ENCODE measurements at places on chromosomes 5 and 9.

GRCh38 chr5:67308988-67309688 is 112.5 kb upstream of the CD180 start:
- DNase-seq: no peak

GRCh38 chr5:78221964-78222451 is 72.5 kb downstream of the AP3B1 start:
- no peak for DNase-seq

GRCh38 chr9:122281368-122281767 is 16.7 kb downstream of the MRRF start:
- no peak for DNase-seq

DNA sequence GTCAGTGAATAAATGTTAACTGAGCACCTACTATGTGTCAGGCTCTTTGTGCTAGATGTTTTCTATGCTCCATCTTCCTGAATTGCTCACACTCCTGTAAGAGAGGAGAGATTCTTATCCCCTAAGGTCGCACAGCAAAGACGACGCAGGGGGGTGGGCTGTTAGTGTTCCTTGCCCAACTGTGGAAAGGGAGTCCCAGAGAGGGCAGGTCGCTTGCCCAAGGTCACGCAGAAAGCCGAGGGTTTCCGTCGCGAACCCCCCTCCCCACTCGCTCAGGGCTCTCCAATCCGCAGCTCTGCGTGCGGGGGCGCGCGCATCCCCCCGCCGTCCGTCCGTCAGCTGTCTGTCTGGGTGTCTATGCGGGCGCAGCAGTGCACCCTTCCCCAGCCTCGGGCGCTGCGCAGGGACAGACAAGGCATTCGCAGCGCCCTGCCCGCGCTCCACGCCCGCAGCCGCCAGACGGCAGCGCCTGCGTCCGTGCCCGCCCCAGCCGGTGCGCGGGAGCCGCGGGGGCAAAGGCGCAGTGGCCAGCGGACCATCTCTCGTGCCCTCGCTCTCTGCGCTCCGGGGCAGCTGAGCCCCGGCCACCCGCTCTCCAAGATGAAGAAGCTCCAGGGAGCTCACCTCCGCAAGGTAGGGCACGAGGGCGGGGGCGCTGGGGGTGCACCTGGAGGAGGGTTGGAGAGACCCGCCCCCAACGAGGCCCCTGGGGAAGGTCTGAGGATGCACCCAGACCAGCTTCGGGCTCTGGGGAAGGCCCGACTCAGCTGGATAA is at the start of gene SLC6A7:
Gene SLC6A7, plus strand, starts transcription at position 335 of the 775 bp plus-strand sequence. Its CDS starts 266 bp downstream, at position 601.
- no peak for DNase-seq

GRCh38 chr5:137822158-137822764 is 45.4 kb upstream of the MYOT start:
- DNase-seq: no peak

DNA sequence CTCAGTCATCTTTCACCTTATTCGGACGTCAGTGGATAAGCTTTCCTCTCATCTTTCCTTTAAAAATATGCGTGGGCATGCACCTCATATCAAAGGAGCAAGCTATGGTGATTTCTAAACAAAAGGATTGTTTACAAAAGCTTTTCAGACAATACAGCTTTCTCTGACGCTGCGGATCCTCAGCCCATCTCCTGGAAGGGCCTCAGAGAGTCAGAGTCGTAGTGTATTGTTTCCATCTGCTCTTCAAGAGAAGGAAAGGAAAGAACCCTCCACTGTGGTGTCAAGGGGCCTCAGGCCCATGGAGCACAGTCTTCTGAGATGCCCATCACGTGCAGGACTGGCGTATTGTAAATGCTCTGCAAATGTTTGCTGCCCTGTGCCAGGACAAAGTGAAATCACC is 163.4 kb upstream of the MAP1B start:
- DNase-seq: no peak

- DNase-seq: no peak
Observed at GRCh38 chr5:132050661-132051552, 9.5 kb upstream of the IL3 start.

GRCh38 chr5:32384621-32385020 is 59.9 kb downstream of the ZFR start:
- DNase-seq: no peak

- DNase-seq: peak; percentile 11
Observed at GRCh38 chr5:59036274-59036961, 453.5 kb downstream of the RAB3C start.

- DNase-seq: no peak
Observed at GRCh38 chr5:81212211-81212751, 20.8 kb upstream of the CKMT2 start.

DNA sequence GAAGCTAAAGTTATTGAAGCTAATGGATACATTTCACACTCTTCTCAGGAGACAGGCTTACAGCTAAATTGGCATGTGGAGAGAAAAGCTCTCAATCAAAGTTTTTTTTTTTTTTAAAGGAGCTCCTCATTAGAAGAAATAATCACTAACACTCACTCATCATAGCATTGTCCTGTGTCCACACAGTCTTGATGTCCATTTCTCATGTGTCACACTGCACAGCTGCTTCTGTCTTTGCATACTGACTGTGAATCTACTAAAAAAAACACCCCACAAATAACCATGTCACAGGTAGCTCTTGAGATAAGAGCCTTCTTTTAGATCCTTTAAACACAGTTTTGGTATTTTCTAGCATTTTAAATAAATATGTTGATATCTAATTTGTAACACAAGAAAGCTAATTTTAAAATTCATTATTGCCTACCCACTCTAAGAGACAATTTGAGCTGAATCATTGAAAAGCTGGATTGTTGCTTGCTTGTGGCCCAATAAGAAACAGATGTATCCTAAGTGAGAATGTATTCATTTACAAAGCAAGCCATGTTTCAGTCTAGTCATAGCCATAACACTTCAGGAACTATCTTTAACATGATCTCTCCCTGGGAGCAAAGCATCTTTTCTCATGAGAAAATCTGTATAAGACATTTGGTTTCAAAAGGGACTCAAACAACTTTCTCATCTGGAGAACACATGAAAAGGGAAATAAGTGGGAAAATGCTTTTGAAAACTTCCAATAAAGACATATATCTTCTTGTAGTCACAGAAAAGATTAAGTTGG is 48.1 kb upstream of the PCSK1 start:
- DNase-seq: no peak

- no peak for DNase-seq
Observed at GRCh38 chr9:129750013-129750638, 2.7 kb downstream of the PTGES start.

GRCh38 chr5:40551496-40552491 is 127.9 kb upstream of the PTGER4 start:
- no peak for DNase-seq

DNA sequence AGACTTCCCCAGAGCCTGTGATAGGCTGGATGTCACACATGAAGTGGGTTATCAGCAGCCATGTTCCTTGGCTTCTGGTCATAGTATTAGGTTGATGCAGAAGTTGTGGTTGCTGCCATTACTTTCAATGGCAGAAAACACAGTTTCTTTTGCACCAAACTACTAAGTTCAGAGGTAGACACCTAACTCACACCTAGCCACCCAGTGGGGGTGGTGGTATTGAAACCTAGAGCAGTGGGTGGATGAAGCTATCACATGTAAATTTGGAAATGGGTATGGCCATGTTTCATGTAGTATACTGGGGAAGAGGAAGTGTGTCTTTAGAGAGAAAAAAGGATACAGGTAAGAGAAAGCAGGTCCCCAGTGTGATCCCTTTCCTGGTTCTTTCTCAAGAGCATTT is 347.9 kb upstream of the SEMA6A start:
- no peak for DNase-seq

DNA sequence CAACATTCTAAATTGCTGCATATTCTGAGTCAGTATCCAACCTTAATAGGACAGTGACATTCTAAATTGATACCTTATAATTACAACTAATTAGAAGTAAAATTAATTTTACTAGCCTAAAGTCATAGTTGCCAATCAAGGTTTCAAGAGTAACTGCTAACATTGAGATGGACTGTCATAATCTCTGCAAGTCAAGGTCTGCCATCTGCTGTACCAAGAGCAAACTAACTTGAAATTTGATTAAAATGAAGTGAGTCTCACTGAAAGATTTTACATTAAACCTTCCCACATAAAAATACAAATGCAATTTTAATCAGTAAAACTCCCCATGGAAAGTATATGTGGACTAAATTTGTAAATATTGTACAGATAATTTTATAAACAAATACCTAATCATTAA is 235.3 kb downstream of the PRDM9 start:
- no peak for DNase-seq

- no peak for DNase-seq
Observed at GRCh38 chr5:57054671-57055070, 102.7 kb upstream of the MIER3 start.

DNA sequence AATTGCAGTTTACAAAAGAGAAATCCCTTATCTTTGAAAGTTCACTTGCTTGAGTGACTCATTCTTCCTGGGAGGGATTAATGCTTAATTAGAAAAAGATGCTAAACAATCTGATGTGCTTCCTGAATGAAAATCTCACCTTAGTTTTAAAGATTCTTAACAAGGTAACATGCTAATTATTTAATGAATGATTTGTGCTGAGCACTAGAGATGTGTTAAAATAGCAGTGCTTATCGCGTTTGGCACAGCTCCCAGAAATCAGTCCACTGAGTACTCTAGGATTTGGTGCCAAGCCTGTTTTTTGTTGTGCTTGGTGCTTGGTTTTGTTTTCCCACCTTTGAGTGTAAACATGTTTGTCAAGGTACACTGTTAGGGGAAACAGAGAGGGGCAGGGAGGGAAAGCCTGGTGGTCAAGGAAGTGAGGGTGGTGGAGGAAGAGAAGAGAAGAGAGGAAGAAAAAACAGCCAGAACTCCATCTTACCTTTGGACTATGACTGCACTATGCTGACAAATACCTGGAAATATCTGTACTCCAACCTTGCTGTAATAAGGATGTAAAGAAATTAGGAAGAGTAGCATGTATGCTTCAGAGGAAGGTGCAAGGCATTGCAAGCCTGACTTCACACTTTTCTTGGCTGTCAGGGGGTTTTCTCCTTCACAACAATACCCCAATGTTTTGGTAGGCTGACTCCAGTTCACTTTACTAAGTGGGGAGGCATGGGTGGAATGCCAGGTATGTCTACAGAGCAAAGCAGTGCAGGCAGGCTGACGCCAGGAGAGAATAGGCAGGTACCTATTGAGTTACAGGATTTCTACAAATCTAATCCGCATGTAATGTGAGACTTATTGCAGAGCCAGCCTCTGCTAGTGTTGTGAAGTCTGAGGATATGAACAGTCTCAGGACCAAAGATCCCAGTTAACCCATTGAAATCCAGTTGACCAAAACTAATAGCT is 157.2 kb upstream of the ISL1 start:
- DNase-seq: no peak
